ENCODE measurements at places on chromosomes 7 and 10.

DNA sequence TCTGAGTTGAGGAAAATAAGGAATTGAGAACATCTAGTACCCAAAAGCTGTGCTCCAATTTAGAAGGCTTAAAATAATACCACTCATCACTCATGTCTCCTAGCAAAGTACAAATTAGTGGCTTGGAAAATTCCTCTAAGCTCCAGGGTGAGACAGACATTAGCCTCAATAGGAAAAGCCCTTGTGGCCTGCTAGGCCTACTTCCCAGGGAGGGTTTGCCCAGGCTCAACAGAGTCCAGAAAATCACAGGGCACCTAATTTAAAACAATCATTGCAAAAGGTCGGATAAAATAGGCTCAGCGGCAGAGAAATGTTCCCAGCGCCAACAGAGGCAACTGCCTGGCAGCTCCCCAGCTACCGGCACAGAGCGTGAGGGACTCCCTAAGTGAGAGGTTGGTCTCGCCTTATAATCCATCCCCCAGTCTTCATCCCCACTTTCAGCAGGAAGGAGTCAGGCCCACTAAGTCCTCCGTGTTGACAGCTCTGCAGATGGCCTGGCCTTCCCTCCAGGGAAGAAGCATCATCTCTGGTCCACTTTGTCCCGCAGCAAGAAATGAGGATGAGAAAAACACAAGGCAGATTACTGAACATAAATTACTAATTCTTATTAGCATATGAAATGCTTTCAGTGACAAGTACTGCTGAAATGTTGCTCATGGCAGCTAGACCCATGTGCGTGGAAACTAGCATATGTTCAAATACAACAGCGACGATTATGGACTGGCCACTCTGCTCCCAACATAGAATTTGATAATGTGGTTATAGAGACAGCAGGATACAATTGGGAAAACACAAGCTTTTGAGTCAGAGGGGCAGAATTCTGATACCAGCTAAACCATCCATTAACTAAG, 1177.7 kb upstream of the AUTS2 start:
- no peak for DNase-seq

GRCh38 chr7:125605241-125605640, 675.6 kb upstream of the POT1 start:
- no peak for DNase-seq

GRCh38 chr10:117804470-117805011, 242.2 kb downstream of the RAB11FIP2 start:
- no peak for DNase-seq

- DNase-seq: no peak
These were observed 48.3 kb upstream of the FMC1 start for GRCh38 chr7:139292821-139293220.
